ENCODE measurements at places on chromosomes 5 and 9.

- no peak for DNase-seq
Measured at GRCh38 chr9:136119883-136120393, 1.3 kb upstream of the TMEM250 start.

DNA sequence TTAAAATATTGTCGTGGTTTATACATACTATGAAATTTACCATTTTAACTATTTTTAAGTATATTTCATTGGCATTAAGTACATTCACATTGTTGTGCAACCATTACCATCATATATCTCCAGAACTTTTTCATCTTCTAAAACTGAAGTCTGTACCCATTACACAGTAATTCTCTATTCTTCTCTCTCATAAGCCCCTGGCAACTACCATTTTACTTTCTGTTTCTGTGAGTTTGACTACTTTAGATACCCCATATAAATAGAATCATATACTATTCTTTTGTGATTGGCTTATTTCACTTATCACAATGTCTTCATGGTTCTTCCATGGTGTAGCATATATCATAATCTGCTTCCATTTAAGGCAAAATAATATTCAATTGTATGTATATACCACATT is 30.3 kb downstream of the NDUFS4 start:
- DNase-seq = no peak

GRCh38 chr5:124783285-124783684 is 36.8 kb upstream of the ZNF608 start:
- no peak for DNase-seq

GRCh38 chr5:96180684-96181435 is 219.2 kb upstream of the ELL2 start:
- DNase-seq = no peak

GRCh38 chr9:98172604-98173003 is 19.8 kb downstream of the CORO2A start:
- no peak for DNase-seq

DNA sequence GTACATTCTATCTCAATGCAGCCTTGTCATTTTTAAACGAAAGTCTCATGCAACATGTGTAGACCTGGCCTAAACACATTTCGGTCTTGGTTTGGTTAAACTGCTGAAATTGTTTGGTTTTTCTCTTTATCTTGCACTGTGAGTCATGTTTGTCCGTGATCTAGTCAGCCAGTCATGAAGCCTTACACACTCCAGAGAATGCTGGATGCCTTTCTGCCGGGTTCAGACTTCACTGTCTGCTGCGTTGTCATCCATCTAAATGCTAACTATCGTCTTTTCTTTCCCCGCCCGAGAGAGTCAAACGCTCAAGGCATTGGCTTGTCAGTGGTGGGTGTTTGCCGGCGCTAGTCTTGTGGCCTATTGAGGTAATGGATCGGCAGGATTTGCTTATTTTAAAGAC is 1194.6 kb upstream of the WWC1 start:
- no peak for DNase-seq

GRCh38 chr5:118017536-118017935 is 970.8 kb downstream of the DTWD2 start:
- DNase-seq = no peak

DNA sequence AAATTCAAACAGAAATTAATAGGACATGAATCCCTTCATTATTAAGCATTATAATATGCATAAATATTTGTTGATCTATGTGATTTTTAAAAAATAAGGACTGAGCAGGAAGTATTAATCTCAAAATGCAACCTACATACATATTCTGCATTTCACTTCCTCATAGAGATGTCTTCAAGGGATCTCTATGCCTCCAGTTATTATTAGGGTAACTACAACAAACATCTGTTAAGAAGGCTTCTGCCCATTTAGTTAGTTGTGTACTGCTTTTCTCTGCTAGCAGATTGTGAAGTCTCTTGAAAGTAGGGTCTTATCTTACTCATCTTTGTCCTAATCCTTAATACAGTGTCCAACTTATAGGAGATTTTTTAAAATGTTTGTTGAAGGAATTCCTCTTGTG is 414.1 kb downstream of the ACTL7B start:
- DNase-seq = no peak

DNA sequence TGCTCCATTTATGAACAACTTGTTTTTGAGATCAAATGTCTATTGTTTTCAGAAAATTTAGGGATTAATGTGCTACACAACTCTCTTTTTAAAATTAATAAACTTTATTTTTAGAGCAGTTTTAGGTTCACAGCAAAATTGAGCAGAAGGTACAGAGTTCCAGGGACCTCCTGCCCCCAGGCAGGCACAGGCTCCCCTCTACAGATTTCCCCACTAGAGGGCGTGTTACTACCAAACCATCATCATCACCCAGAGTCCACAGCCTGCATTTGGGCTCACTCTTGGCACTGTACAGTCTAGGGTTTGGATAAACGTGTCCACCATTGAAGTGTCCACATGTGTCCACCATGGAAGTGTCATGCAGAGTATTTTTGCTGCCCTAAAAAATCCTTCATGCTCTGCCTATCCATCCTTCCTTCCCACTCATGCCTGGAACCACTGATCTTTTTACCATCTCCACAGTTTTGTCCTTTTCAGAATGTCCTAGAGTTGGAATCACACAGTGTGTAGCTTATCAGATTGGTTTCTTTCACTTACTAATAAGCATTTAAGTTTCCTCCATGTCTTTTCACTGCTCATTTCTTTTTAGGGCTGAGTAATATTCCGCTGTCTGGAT is 61.7 kb downstream of the MRPL36 start:
- peak; percentile 54 for DNase-seq

- DNase-seq = no peak
Measured at GRCh38 chr9:93139365-93140182, 5.5 kb upstream of the NINJ1 start.

- DNase-seq = peak; percentile 61
Measured at GRCh38 chr5:141094481-141095262, at the start of gene PCDHB2. Gene PCDHB2, plus strand, starts transcription at chr5:141094615. Its CDS starts 176 bp downstream, at chr5:141094791.

DNA sequence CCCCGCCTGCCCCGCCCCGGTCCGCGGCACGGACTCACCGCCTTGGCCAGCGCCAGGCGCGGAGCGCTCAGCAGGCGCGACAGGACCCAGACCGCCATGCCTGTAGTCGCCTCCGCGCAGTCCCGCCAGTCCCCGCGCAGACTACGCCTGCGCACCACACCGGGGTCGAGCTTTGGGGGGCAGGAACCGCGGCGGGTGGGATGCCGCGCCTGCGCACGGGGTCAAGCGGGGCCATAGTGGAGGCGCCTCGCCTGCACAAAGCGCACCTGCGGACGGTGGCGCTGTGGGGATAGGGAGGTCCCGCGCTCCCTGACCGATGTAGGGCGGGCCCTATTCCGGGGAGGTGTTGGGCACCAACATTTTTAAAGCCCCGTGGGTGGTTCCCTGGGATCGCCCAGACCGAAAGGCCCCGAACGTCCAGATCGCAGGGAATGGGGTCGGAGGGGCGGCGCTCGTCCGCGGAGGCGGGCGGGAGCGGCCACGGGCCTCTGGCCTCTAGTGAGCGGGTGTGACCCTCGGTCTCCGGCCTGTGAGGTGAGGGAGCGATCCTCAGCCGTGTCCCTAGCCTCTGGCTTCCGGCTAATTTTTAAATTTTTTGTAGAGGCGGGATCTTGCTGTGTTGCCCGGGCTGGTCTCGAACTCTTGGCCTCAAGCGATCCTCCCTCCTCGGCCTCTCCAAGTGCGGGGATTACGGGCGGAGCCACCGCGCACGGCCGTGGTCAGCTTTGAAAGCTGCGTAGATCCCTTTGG is 70.8 kb upstream of the LPCAT1 start:
- no peak for DNase-seq

DNA sequence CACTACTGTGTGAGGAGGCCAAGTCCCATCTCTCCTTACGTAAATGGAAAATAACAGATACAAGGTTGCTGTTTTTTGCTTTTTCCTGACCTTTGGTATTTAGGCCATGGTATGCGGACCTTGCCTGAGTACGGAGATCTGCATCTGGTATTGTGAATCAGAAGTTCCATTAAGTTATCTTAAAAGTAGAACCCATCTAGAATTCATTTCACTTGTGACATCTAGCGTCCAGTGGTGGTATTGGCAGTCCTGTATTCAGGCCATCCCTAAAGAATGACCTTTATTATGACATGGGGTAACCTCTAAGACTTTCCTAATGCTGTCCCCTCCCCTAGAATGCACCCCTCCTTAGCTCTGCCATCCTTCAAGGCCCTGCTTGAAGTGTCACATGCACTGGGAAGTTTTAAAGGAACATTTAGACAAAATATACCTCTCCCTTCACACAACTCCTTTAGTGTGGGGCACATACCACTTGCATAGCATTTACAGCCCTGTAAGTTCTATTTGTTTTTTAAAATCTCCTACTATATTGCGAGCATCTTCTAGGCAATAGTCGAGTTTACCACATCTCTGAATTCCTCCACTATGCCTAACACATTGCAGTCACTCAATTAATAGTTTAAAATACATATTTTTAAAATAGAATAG is 1.9 kb upstream of the SPDL1 start:
- DNase-seq = peak; percentile 67

DNA sequence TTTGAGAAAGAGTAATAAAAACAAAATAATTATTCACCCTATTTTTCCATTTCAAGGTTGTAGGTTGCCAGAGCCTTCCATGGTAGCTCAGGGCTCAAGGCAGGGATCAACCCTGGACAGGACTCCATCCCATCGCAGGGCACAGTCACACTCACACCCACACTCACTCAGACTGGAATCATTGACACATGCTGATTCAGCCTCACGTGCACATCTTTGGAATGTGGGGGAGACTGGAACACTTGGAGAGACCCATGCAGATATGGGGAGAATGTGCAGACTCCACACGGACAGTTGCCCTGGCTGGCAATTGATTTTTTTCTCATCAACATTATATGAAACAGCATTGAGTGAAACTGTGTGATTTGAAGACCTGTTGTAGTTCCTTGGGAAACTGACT is 234.1 kb downstream of the ADGRV1 start:
- no peak for DNase-seq

DNA sequence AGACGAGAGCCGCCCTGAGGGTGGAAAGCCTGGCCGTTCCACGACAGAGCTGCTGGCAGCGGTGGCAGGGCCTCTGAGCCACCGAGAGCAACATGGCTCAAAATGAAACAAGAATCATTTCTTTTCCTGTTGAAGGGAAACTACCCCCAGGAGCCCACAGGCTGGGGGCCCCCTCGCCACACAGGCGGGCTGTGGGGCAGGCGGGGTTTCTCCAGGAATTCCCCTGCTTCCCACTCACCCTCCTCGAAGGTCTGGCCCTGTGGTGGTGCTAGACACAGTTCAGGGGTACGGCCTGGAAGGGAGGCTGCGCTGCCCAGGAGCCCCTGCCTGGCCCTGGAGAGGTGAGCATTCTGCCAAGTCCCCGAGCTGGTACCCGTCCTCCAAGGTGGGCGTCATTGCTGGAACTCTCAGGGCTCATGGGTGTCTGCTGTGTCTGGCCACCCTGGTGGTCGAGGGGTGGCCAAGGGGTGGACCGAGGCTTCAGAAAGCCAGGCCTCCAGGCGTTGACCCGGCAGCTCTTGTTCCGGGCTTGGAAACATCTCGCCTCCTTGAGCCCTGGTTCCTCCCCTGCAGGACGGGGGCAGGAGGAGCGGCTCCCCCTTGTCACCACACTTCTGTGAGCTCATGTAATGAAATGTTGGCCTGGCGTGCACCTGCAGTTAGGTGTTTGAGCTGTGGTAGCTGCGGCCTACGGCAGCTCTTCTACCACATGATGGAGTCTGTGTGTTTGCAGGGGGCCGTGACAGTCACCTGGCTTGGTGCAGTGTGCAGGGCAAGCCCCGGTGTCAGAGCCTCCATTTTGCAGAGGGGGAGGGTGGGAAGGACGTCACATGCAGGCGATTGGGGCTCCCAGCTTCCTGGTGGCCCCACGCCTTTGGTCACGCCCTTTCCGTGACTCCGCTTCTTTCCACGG is 65.3 kb downstream of the RXRA start:
- DNase-seq = no peak

DNA sequence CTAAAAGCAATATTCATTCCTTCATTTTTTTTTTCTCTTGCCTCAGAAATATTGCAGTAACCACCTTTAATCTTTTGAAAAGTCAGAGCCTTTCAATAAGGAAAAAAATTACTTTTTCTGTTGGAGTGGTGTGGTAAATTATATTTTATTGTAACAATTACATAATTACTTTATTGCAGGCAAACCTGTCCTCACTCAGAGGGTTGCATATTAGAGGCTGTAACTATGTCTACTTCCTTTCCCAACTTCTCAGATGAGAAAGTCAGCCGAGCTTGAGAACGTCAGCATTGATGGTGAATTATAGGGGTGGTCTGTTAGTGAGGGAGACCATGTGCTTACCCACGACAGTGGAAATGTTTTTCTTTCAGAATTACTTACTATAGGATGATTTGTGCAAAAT is 611.8 kb downstream of the KIF4B start:
- no peak for DNase-seq

DNA sequence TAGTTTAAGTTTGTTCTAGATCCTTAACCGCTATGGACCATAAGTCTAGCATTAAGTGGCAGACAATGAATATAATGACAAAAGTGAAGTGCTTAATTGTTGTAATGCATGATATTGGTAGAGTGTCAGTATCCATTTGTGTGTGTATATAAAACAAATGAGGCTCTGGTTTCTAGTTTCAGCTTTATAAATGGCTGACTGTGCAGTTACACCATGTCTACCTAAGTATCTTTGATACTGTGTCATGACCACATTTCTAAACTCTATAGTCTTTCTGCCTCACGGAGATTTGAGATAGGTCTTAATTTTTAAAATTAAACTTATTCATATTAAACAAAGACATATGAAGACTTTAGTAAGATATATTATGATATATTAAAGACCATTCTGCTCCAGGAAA is 92.0 kb downstream of the SPEF2 start:
- DNase-seq = no peak

Measured in NB4 (cell line).